Globus pallidus (tissue), 1 donor: ENCODE measurements at places on chromosomes 5 and 9.

- DNase-seq = no peak
Measured at GRCh38 chr9:112894041-112894440, 3.4 kb upstream of the SLC46A2 start.

GRCh38 chr5:54704825-54705224, 187.3 kb downstream of the SNX18 start:
- no peak for DNase-seq

DNA sequence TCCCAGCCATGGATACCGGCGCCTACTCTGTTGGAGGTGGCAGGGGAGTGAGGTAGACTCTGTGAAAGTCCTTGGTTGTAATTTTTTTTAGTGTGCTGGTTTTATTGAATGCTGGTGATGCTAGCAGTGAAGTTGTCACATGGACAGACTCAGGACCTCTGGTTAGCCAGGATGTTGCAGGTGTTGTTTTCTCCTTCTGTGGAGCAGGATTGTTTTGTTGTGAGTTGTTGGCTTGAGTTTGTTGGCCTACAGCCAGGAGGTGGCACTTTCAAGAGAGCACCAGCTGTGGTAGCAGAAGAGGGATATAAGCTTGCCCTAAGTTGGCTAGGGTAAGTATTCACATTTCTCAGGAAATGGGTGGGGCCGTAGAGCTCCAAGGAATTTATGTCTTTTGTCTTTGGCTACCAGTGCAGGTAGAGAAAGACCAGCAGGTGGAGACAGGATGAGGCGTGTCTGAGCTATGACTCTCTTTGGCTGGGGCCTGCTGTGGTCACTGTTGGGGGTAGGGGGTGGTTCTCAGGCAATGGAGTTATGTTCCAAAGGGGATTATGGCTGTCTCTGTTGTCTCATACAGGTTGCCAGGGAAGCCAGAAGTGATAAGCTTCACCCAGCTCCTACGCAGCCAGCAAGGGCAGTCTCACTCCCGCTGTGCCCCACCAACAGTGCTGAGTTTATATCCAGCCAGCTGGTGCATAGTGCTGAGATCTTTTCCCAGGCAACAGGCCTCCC, 248.7 kb downstream of the TAF11L14 start:
- DNase-seq = no peak

- DNase-seq = no peak
Measured at GRCh38 chr5:91976451-91976850, 593.3 kb upstream of the ARRDC3 start.

DNA sequence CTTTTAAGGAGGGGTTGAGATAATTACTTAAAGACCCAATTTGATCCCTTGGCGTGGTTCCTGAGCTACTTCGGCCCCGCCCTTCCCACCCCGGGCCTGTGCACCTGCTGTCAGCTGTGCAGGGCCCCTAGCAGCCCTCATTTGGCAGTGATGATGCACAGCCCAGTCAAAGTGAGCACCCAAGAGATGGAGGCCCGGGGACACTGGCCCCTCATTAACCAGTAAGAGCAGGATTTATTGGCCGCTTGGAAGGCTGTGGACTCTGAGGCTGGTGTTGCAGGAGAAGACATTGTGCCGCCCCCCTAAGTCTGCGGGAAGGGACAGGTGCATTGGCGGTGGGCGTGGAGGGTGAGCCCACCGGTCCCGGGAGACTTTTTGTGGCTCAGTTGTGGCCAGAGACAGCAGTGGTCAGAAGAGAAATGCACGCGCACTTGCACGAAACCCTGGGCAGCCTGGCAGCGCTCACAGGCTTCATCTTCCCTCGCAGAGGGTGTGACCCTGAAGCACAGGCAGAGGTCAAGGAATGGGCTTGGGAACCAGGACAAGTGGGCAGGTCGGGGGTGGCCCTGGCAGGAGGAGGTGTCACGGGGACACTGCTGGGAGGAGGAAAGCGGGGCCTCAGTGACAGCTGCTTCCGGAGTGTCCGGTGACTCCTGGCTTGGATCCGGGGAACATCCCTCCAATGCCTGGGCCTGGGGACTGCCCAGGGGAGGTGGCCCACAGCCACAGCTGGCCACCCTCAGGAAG, 74.0 kb upstream of the RXRA start:
- no peak for DNase-seq

GRCh38 chr9:133375116-133375723, 640 bp downstream of the SURF4 start:
- DNase-seq = no peak

DNA sequence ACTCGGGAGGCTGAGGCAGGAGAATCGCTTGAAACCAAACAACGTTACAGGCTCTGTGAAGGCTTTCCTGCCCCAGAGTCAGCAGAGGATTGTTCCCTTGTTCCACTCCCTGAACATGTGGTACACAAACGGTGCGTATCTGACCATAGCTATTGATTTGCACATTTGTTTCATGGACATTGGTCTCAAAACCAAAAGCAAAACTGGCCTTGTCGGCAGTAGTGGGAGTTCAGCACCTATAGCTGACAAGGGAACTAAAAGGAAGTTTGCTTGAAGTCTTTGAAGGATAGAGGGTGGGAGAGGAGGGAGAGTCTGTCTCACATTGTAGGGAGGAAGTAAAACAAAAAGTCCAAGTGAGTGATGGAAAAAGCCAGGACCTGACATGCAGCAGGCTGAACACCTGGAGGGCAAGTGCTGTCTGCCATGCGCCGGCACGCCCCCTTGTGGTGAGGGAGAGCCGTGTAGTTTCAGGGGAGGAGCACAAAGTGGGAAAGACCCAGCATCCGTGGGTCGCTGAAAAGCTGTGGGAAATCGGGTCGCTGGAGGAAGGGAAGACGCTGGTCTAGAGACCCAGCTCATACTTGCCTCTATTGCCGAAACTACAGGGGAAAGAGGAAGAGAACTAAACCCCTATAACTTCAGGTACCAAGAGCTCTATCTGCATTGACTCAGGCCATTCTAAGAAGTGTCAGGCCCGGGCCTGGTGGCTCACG, 58.0 kb downstream of the RAD23B start:
- DNase-seq = no peak

DNA sequence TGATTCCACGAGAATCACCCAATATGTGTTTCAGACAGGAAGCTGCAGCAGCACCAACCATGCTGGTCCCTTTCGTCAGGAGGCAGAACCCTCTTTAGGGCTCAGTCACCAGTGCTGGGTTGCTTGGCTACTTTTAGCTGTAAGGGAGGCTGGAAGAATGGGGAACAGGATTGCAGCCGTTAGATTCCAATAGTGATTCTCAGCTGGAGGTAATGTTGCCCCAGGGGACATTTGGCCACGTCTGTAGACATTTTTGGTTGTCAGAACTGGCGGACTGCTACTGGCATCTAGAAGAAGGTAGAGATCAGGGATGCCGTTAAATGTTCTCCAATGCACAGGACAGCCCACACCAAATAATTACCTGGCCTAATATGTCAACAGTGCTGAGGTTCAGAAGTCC, 81.8 kb downstream of the ANKRD33B start:
- no peak for DNase-seq

DNA sequence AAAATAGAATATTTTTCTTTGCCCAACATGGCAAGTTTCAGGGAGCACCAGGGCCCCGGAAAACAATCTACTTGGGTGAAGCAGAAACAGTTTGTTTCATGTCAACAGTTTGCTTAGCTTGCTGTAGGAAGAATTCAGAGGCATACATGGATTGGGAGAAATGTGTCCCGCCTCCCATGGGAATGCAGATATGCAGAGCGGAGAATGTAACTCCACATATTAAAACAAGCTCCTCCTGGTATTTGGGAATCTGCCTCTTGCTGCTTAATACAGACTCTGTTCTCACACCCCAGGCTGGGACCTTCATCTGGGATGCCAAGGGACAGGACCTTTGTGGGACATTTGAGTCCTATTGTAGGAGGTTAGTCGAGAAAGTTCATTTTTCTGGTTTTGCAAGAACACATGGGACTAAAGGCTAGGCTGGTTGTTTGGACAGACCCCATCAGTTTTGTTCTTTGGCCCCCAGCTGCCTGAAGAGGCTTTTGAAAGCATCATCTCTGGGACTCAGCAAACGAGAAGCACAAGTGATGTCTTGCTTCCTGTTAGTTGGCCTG, 220.5 kb upstream of the ADRA1B start:
- DNase-seq = no peak
